NCI-H524 (cell line): ENCODE measurements at places on chromosomes 7 and 10.

- peak; percentile 36 for DNase-seq
These were observed 200.6 kb downstream of the PTPRN2 start for GRCh38 chr7:158386866-158387545.

DNA sequence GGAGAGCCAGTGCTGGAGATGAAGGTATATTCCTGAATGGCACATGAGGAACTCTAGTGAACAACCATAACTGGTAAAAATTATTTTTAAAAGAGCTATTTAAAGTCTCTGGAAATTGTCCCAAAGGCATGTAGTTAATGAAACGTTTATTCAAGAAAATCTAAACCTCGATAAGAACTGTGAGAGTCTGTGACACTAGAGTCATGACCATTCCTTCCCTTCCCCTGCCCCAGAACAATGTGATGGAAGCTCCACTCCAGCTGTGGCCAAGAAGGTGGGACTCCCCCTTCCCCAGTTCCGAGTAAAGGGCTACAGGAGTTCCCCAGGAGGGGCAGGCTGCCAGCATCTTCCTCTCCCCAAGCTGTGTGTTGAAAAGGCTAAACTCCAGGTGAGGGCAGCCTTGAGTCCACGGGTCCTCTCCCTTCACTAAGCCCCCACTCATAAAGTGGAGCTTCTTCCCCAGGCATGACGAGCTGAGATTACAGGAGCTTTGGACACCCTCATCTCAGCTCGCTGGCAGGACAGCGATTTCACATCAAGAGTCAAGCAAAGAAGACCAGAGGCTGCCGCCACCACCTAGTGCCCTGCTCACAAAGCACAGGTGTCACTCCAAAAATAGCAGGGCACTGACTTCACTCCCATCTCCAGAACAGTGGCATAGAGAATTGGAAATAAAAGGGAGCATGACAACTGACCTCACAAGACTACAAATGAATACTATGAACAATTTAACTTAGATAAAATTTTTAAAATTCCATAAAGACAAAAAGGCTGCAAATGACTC lies 68.5 kb downstream of the NHLRC2 start:
- DNase-seq = peak; percentile 0

GRCh38 chr7:55517191-55517633 lies 55.1 kb downstream of the VOPP1 start:
- no peak for DNase-seq

GRCh38 chr10:122341141-122341810 lies 33.2 kb upstream of the PLEKHA1 start:
- DNase-seq = no peak

GRCh38 chr7:80510021-80510420 lies 1.8 kb downstream of the GNAT3 start:
- no peak for DNase-seq

DNA sequence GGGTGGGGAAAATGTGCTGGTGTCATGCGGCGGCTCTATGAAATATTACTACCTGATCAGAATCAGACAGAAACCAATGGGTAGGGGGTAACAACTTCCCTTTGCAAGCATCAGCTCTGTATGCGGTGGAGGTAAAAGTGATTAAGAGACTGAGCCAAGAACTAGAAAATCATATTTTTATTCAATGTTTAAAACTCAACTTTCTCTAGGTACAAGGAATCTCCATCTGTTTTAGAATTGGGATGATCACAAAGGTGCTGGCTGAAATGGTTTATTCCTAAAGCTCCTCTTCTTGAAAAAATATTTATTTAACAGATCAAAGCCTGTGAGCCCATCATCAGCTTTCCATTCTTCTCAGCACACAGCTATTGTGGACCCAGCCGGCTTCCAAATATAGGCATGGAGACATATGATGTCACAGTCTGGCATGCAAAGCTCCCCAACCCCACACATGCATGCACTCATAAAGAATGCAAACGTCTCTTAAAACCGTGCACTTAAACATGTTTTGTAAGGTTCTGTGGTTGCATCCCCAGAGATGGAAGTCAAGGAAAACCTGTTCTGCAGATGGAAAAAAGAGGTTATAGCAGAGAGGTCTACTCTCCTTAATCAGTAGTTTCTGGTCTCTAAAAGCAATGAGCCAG lies 126.0 kb downstream of the SKIDA1 start:
- no peak for DNase-seq

- peak; percentile 7 for DNase-seq
These were observed 123.5 kb downstream of the KMT2C start for GRCh38 chr7:152312316-152312715.

DNA sequence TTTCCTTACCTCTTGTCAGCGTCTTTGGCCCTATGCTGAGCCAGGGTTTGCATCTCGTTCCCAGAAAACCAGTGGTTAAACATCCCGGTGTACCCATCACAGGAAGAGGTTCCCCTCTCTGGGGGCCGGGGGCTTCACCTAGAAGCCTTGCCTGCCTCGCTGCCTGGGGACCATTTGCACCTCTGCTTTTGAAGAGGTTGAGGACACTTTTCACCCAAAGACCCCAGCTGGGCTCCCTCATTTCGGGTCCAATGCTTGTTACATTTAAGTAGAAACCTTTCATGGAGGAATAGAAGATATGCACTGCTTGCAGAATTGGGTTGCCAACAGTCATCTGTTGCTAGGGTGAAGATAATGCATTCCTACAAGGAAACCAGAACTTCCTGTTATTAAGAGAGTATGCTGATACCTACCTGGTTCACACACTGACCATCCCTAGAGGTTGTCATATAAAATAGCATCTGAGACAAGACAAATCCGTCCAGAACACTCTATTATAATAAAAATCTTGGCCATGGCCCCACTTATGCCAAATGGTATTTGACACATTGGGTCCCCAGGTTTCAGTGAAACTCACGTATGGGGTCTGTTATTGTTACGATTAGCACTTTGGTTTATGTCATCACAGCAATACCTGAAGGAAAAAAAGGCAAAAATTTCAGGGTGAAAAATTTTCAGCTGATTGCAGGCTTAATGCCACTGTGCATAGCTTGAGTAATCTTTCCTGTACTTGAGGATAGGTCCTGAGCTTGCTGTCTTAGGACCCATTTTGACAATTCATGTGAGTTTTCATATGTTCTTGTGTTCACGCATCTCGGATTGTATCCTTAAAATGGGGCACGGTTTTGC lies 917 bp downstream of the ZNF365 start:
- no peak for DNase-seq

DNA sequence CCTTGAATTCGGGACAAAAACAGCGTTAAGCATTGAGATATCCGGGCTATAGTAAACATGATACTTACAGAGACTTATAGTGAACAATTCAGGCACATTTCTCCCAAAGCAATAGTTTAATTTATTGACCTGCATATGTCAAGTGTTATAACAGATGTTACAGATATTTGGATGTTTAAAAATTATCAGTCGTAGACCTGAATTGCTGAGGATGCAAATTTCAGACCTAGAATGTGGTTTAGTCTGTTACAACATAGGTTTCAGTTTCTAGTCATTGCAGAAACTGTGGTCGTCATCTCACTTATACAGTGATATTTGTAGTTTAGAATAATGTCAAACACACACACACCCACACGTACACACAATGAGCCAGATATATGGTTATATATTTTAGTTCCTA lies 85.2 kb downstream of the VTI1A start:
- DNase-seq = no peak
